Posterior vena cava (tissue), 2 donors: ENCODE measurements at places on chromosomes 3 and 15. TPM values are rescaled to one million over a fixed set of nuclear protein-coding genes. Genes with fewer than 3 reads are reported as not detected.

DNA sequence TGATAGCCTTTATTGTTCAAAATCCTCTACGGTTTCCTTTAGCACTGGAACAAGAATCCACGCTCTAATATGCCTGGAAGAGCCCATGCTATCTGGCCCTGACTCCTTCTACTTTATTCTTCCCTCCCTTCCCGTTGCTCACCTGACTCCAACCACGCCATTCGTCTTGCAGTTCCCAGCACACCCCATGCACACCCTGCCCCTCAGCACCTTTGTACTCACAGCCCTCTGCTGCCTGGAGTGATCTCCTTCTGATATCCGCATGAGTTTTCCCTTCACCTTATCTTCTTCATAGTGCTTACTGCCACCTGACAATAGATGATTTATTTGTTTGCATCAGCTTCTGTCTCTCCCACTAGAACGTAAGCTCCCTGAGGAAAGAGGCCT, 16.6 kb upstream of the BCL2A1 start:
- no peak for DNase-seq

DNA sequence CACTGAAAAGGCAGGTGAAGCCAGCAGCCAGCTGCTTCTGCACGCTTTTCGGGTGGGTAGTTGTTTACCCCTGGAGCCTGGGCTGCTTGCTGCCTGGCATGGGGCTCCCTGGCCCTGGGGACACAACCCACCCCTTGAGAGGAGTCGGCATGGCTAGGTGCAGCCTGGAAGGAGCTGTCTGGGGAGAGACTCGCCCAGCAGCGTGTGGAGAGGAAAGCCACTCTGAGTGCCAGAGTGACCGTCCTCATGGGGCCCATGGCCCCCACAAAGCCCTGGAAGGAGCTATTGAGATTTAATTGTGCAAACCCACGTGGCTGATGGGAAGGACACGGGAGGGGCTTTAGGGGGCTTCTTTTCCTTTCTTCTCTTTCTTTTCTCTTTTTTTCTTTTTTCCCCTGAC, 137.5 kb downstream of the OPA1 start:
- DNase-seq: no peak

- DNase-seq: no peak
These were observed 11.6 kb downstream of the FMN1 start for GRCh38 chr15:33182926-33183325.

DNA sequence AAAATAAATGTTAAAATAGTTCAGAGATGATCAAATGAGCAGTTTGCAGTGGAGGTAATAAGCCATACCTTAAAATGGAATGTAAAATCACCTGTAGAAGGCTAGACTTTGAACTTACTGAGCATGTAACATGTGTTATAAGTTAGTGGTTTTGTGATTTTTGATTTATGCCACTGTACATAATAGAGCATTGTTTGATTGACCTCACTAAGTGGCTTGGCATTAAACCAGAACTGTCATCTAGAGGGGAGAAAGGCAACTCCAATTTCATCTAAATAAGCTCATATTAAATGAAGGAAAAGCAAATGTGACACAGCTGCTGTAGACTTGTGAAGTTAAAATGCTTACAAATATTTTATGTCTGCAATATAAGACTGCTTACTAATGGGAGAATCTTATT, 387.9 kb downstream of the ZIC1 start:
- DNase-seq: no peak

The IGF2BP2 gene
- 4.1 TPM for total RNA-seq

DNA sequence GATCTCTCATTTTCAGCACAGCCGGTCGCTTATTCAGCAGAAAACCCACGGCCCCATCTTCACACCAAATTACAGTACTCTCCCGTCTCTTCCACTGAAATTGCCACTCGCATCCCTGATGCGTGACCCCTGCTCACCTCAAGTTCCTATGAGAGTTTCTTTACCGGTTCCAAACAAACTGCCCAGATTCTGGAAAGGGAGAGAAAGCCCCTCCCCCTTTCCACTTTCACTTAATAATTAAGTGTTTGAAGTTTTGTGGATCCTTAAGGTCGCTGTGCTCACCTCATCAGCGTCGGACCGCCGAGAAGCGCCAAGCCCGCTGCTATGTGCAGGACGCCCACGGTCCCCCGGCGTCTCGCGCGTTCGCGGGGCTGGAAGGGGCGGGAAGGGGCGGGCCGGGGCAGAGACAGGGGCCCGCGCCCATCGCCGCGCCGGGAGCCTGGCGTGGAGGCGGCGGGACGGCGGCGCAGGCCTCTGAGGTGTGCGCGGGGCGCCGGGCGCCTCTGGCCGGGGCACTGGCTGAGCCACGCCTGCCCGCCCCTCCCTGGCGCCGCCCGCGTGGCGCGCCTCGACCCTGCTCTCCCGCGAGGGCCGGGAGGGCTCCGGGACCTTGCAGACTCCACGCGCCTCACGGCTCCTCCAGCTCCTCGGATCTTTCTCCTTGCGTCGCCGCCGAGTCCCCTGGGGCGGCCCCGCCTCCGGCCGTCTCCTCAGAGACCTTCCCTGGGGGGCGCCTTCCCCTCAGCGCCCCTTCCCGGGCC, at the start of gene GPR156:
GPR156 (minus strand) TSS at position 476 of the 761 bp plus-strand sequence. CDS start 41,124 bp downstream, outside the sequence.
- DNase-seq: no peak

The GMNC gene
- not detected for total RNA-seq
